ENCODE measurements at places on chromosomes 5 and 9.

- peak; percentile 90 for DNase-seq
These were observed 51.7 kb upstream of the SEMA6A start for GRCh38 chr5:116626272-116626723.

DNA sequence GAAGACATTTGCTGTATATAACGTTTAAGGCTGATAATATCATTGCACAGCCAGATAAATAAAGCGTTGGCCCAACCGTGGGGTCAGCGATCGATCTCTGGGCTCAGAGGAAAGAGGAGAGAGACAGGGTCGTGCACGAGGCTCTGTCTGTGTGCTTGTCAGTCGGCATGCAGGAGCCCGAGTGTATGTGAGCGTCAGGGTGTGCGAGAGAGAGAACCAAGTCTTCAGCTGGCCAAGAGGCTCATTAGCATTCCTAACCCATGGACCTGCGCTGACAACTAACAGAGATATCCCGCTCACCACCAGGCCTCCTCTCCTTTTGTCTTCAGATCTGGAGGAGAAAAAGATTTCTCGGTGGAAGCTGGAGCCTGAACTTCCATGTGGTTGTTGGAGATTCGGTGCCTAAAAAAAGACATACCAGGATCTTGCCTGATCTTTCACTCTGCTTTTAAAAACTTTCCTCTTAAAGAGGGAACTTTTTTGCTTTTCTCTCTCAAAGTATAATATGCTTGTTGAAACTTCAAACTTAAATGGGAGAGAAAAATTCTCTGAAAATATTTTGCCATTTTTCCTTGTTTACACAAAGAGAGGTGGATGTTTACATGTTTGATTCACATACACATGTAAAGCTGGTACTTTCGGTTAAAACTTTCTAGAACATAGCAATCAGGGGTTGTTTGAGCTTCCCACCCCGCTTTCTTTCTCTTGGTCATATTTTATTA is 16.5 kb downstream of the NR2F1 start:
- no peak for DNase-seq

GRCh38 chr5:17225520-17225919 is 8.1 kb downstream of the BASP1 start:
- DNase-seq, result no peak

GRCh38 chr5:149895416-149896345 is 48.9 kb downstream of the PDE6A start:
- no peak for DNase-seq

- no peak for DNase-seq
These were observed 26.1 kb downstream of the PWWP2A start for GRCh38 chr5:160092960-160093707.

DNA sequence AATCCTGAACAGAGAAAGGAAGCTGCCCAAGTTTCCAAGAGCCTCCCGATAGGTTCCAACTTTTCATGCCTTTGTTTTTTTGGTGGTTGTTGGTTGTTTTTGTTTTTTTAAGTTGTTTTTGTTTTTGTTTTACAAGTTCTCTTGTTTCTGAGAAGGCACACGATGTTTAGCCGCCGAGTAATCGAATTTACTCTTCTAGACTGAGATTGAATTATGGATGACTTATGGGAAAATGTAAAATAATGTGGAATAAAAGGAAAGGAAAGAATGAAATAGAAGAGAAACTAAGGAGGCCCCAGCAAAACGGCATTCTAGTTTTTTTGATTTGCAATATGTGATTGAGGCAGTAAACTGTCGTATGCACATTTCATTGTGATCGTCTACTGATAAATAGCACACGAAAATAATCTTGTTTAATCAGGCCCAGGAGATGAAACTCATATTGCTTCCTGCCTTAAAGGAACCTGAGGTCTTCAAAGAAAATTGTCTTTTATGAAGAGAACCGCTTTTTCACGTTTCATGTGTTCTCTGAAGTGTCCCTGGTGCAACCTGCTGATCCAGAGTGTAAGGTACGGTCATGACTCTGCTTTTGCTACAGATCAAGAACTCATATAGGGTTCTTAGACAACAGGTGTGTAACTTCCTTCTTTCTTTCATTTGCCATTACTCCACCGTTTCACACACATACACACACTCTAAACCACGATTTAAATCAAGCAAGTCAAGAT is 1.3 kb upstream of the GNAQ start:
- no peak for DNase-seq

GRCh38 chr9:109256336-109256735 is 64.5 kb downstream of the EPB41L4B start:
- DNase-seq, result no peak

GRCh38 chr5:638501-639252 is 26.5 kb downstream of the CEP72 start:
- DNase-seq, result no peak

- no peak for DNase-seq
These were observed 22.1 kb downstream of the ADRB2 start for GRCh38 chr5:148848393-148849031.

GRCh38 chr5:67679184-67679841 is 482.7 kb upstream of the CD180 start:
- no peak for DNase-seq

Data from midbrain (tissue), 1 donor.